ENCODE measurements at places on chromosomes 4 and X.

GRCh38 chr4:88110826-88111225 is 47.6 kb downstream of the ABCG2 start:
- no peak for DNase-seq

DNA sequence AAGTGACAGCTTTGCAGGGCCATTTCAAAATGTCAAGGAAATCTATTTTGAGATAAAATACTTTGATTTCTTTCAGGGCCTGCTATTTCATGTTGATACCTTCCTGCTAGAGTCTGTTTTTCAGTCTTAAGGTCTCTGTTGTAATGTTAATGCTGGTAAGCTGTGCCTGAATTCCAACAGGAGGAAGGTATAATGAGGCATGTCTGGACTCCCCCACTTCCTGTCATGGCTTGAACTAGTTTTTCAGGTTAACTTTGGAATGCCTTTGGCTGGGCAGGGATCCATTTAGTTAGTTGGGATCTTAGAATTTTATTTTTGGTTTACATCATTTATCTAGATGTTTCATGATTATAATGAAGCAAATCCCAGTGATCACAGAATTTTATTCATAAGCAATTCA is 279.0 kb downstream of the CFAP47 start:
- no peak for DNase-seq

DNA sequence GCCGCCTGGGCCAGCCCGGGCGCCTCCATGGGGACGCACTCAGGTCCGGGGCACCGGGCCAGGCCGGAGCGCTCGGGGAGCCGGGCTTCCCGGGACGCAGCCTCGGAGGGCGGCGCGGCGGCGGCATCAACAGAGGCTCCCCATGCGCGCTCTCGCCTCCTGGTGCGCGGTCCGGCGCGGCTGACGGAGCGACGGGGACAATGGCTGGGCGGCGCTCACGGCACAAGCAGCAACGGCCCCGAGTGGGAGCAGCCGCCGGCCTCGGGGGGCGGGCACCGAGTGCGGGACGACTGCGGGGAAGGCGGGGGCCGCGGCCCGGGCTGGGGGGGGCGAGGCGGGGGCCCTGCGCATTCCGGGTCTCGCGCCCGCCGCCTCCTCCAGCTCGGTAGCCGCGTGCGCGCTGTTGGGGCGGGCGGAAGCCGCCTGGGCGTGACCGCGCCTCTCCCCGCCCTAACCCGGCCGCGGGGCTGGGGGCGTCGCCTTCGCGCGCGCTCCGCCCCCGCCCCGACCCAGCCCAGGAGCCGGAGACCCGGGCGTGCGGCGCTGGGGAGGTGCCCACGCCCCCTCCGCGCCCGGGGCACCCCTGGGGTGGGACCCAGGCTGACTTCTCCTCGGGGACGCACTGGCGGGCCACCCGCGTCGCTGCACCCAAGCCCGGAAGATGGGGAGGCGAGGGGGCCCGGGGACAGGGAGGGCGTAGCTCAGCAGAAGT is at the start of gene PRKX:
Gene PRKX (minus strand): TSS at position 425 of the 712 bp plus-strand sequence. CDS start 396 bp downstream, at position 29.
- peak; percentile 43 for DNase-seq

DNA sequence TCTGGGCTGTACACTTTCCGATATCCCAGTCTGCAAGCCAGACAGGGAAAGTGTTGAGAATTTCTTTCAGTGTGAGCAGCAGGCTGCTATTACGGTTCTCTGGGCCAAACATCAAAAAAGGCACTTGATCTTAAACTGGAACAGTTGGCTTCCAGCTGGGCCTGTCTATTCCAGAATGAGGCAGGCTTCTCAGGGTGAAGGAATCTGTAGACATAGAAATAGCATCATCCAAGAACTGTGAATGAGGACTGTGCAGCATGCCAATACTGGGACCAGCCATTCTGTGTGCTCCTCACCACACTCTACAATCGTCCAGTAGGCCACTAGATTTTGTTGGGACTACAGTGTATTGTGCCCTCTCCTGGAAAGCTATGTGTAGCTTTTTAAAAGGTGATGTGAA is 31.1 kb downstream of the ART3 start:
- no peak for DNase-seq

DNA sequence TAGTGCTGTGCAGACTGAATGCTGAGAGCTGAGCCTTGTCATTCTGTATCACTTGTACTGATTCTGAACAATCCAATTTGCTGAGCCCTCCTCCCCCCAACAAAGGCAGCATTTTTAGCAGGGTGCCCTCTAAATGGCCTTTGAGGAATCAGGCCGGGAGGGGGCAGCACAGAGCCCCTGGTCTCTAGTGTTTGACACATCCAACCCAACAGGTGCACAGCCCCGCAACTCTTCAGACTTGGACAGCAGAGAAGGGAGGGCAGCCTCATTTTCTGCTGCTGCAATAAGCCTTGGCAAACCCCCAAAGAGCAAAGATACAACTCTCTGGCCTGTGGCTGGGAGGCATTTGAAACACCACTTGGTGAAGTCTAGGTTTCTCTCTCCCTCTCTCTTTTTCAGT is 3.4 kb downstream of the ATP1B4 start:
- no peak for DNase-seq

DNA sequence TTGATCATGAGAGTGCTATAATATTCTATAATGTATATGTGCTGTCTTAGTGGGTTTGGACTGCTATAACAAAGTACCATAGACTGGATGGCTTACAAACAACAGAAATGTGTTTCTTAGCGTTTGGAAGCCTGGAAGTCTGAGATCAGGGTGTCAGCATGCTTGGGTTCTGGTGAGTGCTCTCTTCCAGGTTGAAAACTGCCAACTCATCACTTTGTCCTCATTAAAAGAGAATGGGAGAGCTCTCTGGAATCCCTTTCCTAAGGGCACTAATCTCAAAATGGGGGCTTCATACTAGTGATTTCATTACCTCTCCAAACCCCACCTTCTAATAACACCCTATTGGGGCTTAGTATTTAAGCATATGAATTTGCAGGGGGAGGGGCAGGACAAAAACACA is 33.5 kb upstream of the KCNIP4 start:
- DNase-seq, result no peak

DNA sequence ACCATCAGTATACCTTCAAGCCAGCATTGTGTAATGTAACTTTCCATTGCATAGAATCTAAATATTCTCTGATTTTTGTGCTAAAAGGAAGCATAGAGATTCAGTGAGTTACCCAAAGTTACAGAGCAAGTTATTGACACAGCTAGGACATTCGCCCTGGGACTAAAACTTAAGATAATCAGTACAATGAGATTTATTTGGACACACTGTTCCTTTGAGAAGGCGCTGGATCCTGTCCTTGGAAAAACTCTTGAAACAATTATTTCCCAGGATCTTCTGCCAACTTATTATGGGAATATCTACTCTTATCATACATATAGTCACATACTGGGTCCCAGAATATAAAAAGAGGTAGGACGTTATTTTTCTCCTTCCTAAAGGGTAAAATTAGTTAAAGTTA is 392.0 kb downstream of the UBE2NL start:
- DNase-seq, result no peak

GRCh38 chr4:145719752-145720624 is 40.0 kb downstream of the C4orf51 start:
- no peak for DNase-seq

GRCh38 chr4:162456106-162456505 is 292.3 kb upstream of the FSTL5 start:
- DNase-seq, result no peak

DNA sequence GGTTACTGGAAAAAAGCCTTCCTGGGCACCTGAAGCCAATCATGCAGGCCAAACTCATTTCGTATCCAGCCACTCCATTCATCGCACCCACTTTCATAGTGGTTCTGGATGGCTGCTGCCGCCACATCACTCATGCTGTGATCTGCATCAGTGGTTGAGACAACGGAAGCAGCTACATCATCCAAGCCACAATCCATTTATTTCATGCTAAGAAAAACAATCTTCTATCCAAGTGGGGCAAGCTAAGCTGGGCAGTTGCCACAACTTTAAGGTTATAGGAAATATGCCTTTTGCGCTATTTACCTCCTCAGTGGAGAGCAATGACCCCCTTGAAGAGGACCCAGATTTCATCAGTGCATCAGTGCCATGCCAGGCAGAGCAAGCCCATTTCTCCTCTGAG is 124.6 kb downstream of the GRIA3 start:
- no peak for DNase-seq

DNA sequence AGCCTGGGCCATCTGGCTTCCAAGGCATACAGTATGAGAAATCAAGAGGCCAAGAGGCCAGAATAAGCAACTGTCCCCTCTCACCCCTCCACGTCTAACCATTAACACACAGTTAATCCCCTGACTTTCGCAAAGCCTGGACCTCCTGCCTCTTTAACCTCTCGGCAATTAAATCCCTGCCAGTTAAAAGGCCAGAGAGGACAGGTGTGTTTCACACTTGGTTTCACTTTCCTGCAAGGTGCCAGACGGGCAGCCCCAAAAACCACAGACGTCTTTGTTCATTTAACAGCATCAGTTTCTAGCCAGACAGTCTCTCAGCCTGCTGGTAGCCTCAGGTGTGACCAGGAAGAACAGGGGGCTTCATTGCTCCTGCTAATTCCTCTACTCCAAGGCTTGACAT is 91.1 kb upstream of the KIT start:
- DNase-seq, result no peak

- no peak for DNase-seq
These were observed 1.7 kb downstream of the CD38 start for GRCh38 chr4:15779809-15780208.

DNA sequence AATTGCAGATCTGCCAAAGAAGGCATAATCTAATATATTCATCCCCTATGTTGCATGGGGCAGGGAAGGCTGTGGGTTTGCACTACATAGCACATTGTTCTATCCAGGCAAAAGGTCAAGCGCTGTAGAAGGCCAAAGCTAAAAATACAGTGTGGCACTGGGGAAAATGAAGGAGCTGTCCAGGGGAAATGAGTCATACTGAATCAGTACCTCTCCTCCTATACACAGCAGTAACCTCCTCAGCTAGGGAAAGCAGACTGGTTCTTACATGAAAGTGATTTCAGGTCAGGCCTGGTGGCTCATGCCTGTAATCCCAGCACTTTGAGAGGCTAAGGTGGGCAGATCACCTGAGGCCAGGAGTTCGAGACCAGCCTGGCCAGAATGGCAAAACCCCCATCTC is 31.0 kb upstream of the SLC25A4 start:
- DNase-seq, result no peak

DNA sequence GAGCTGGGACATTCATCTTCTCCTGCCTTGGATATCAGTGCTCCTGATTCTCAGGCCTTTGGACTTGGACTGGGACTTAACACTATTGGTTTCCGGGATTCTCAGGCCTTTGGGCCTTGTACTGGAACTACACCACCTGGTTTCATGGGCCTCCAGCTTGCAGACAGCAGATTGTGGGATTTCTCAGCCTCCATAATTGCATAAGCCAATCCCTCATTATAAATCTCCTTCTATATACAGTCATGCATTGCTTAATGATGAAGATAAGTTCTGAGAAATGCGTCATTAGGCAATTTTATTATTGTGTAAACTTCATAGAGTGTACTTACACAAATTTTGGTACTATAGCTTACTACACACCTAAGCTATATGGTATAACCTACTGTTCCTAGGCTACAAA is 8.9 kb upstream of the CCNG2 start:
- no peak for DNase-seq

DNA sequence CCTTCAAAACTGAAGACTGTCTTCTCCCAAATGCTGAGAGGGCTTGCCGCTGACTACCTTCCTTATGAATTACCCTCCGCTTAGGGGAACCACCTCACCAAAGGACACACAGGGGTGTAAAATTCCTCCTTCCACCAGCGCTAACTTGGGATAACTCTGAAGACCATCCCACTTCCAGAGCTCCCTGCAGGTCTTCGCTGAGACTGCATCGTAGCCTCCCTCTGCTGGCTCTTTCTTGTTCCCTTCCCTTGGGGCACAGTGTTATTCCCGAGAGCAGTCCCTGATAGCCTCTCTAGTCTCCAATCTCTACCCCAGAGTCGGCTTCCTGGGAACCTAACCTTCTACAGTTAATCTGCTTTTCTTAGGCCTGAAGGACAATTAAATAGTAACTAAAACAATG is 725.5 kb upstream of the ATOH1 start:
- DNase-seq, result no peak

DNA sequence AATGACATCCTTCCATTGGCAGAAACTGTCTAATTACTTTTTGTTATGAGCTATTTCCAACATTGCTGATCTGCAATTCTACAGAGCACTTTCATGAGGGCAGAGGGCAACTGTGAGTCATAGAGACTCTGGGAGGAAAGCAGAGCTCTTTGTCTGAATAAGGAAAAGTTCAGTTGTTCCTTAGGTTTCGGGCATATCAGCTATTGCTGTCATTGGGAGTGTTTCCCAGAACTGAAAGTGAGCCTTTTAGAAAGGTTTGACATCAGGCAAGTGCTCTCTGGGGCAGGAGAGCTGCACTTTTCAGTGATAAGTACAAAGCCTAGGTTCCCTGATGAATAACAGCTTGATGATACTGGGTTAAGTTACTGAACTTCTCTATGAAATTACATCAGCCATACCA is 119.2 kb upstream of the EDNRA start:
- no peak for DNase-seq

DNA sequence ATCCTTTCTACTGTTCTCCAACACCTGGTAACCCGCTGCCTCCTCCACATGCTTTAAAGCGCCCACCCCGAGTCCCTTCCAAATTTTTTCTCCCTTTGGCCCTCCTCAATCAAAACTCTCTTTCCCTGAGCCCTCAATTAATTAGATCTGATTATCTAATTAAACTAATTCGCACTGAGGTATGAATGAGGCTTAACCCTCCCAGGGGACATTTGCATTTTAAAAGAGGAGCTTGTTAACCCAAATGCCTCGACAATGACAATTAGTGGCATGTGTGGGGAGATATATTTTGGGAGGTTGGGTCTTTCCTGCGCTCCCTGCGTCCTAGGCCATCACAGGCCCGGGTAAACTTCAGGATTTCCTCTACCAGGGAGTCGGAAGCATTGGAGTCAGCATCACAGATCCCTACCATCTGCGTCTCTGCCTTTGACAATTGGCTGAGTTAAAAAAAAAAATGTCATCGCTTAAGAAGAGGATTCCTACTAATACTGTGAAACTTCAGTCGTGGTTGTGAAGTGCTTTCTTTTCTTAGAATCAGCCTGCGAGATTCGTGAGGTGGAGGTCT is 50.6 kb downstream of the TENM3 start:
- DNase-seq, result no peak

- DNase-seq, result no peak
These were observed 98.3 kb downstream of the NFKB1 start for GRCh38 chr4:102599455-102599854.

GRCh38 chr4:46270986-46271596 is 118.8 kb downstream of the GABRA2 start:
- DNase-seq, result no peak

DNA sequence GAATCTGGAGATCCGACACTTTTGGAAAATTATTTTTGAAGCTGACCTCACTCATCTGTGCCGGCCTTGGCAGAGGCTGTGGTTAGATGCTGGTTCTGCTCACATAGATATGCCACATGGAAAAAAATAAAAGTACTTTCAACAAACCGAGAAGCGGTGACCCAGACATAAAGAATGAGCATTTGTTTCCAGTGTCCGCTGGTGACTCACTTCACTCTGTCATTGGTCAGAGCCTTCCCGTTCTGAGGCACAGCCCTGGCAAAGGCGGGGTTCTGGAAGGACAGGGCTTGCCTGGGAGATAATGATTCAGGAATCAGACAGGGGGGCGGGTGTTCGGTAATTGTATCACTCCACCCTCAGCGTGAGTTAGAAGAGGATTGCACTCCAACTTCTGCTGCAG is 172.4 kb upstream of the MXRA5 start:
- DNase-seq, result no peak

- DNase-seq, result no peak
These were observed 257.8 kb upstream of the NRK start for GRCh38 chrX:105564501-105564900.

- DNase-seq, result no peak
These were observed 21.6 kb upstream of the STIM2 start for GRCh38 chr4:26839016-26839415.

GRCh38 chr4:3797831-3798790 is 31.9 kb downstream of the ADRA2C start:
- DNase-seq, result no peak
